Glomerular endothelial cell (primary cell): ENCODE measurements at places on chromosomes 7 and 10. TPM values are rescaled to one million over a fixed set of nuclear protein-coding genes. Genes with fewer than 3 reads are reported as not detected.

Gene ANK3
- total RNA-seq: 7.9 and 12.9 TPM in 2 replicates

Gene PHF14
- 36.2 and 48.6 TPM in 2 replicates for total RNA-seq

Gene STRIP2
- total RNA-seq: 5.8 and 7.2 TPM in 2 replicates

Gene DNAJC1
- total RNA-seq: 48.0 and 58.6 TPM in 2 replicates

Gene CLEC5A
- not detected in 2 replicates for total RNA-seq

Gene CCDC172
- not detected in 2 replicates for total RNA-seq

Gene NME8
- not detected in 2 replicates for total RNA-seq

- DNase-seq: no peak
These were observed 29.5 kb downstream of the PDSS1 start for GRCh38 chr10:26727005-26727404.

GRCh38 chr10:56116684-56117083, 244.4 kb downstream of the ZWINT start:
- no peak for DNase-seq

DNA sequence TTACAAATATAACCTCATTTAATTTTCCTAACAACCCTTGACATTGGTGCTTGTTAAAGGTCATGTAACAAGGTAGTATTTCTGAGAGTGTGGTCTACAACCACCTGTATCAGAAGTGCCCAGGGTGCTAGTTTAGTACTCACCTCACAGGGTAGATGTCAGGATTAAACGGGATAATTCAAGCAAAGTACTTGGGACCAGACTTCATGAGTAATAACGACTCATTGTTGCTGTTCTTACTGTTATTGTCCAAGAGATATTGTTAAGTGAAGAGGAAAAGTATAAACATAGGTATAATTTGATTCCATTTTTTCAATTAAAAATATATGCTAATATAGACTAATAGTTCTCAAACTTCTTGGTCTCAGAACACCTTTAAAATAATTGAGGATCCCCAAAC, 179.3 kb downstream of the WNT2 start:
- no peak for DNase-seq

- DNase-seq: no peak
These were observed 235.7 kb upstream of the TCERG1L start for GRCh38 chr10:131547129-131547799.

DNA sequence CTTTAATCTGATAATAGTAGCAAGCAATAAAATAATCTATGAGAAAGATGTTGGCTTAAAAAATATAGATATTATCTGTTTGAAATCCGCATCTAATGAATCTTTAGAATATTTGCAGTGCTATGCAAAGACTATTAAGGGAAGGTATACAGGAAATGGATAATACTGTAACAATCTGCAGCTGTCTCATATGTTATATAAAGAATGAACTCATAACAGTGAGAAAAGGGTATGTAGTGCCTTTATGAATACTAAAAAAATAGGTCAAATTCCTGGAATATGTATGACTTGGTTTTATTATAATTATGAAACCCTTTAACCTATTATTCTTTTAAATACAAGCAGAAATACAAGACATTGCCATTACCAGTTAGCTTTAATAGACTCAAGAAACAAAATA, 105.1 kb upstream of the GPR22 start:
- DNase-seq: no peak

DNA sequence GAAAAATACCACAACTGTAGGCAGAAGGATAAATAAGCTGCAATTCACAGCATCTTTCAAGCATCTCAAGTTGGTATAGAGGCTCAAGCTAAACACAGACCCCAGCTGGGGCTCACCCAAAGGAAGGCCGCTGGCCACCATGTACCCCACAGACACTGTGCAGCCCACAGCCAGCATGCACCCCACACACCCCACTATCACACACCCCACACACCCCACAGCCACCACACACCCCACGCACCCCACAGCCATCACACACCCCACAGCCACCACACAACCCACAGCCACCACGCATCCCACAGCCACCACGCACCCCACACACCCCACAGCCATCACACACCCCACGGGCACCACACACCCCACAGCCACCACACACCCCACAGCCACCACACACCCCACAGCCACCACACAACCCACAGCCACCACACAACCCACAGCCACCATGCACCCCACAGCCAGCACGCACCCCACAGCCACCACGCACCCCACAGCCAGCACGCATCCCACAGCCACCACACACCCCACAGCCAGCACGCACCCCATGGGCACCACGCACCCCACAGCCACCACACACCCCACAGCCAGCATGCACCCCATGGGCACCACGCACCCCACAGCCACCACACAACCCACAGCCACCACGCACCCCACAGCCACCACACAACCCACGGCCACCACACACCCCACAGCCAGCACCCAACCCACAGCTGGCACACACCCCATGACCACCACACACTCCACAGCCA, 214.7 kb downstream of the DNAJB6 start:
- DNase-seq: no peak

DNA sequence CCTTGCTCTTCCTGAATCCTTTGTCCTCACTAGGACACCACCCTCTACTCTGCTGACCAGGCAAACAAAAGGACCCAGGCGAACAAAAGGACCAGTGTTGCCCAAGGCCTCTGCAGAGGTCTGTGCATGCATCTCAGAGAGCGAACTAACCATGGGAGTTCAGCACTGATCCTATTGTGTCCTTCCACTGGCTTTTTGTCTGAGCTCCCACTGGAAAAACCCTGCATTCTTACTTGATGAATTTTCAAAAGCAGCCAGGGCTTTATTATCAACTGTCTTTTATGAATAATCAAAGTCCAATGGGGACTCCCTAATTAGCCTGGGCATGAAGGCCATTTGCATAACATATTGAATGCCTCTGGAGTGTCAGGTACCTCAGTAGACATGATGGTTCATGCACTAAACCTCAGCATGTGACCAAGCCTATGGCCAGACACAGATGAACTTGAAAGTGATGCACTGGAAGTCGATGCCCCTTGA, 140.6 kb downstream of the KCNMA1 start:
- no peak for DNase-seq

DNA sequence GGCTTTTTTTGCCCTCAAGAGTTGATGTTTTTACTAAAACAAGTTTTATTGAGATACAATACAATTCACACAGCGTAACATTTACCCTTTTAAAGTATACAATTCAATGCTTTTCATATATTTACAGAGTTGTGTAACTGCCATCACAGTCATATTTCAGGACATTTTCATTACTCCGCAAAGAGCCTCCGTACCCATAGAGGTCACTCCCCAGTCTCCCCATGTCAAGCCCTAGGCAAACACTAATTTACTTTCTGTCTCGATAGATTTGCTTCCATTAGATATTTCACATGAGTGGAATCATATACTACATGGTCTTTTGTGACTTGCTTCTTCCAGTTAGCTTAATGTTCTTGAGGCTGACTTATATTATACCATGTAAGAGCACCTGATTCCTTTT, 183.8 kb downstream of the PRKCQ start:
- no peak for DNase-seq

DNA sequence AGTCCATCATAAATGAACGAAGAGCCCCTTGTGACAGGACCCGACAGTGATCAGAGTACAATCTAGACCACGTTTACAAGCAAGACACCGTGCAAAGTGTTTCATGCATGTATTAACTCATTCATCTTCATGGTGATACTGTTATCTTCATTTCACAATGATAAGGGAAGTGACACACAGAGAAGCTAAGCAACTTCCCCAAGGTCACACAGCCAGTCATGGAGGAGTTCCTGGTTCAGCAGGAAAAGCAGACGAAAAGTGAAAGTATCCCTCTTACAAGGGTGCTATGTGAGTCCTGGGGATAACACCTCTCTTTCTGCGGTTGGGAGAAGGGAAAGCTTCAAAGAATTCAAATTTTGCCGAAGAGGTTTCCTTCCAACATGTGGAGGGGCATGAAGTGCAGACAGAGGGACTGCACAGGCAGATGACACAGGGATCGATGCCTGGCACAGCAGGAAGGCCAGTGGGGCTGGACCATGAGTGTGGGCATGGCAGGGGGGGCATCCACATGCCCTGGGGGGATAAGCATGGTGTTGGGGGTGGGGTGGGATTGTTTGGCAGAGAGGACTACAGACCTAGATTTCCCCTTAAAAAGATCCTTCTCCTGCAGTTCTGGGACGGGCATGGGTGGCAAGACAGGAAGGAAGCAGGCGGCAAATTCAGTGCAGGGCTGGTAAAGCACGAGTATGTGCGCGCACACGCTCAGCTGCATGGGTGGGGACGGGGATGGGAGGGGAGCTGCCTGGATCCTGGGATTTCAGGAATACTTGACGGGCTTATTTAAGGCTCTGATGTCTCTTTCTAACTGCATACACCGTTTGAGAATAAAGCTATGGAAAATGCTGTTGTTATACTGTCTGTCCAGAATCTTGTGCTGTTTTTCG, 33.5 kb upstream of the DDC start:
- DNase-seq: no peak

- DNase-seq: no peak
These were observed 38.9 kb downstream of the FAM20C start for GRCh38 chr7:231030-231857.

DNA sequence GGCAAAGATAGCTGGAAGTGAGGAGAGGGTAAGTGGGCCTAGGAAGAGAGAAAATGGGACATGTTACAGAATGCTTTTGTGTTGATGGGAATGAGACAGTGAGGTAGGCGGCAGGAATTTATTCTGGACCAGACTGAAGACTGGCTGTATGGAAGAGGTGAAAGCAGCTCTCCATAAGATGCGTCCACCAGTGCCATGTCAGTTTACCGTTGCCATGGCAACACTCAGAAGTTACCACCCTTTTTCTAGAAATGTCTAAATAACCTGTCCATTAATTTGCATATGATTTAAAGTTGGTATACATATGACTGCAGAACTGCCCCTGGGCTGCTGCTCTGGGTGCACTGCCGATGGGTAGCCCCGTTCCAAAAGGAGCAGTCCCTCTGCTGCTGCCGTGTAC, 46.7 kb downstream of the RAB18 start:
- no peak for DNase-seq

- no peak for DNase-seq
These were observed 557.6 kb upstream of the GALNT17 start for GRCh38 chr7:70574314-70574834.

- DNase-seq: no peak
These were observed 4.9 kb upstream of the ADIRF start for GRCh38 chr10:86963341-86963919.

DNA sequence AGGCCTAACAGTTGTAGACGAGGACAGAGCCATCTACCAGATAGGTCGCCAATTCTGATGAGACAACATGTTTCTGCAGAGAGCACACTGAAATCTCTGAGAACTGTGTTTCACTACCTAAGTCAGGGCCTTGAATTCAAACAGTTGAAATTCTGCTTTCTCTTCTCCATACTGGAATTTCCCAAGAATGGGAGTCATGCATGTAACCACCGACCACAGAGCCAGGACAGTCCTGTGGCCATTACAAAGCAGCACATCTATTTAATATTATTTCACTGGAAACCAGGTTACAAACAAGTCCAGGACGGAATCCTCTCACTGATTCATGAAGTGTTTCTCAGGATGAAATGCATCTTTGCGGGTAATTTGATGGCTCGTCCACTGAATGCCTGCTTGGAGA, 62.0 kb upstream of the ST8SIA6 start:
- no peak for DNase-seq

DNA sequence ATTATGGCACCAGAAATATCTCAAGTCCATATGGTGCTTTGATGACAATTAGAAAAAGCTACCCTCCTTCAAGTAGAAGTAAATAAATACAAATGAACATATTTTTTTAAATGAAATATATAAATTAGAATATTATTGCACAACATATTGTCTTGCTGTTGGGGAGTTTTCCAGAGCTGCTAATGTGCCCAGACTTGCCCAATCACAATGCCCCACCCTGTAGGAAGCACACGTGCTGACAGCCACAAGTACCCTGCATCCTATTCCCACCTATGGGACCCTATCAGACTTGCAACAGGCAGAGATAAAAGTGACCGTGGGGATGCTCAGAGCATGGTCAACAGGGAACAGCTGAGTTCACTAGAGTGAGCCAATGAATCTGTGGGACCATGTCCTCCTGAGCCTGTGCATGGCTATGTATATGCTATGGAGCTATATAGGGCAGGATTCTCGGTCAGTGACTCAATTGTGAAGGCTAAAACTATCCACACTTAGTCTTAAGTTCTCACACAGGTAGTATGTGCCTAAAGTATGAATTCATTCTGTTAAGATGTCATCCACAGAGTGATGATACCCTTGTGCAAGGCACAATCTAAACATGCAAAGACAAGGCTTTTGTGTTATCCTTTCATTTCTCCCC, 336.0 kb downstream of the HGF start:
- DNase-seq: no peak

DNA sequence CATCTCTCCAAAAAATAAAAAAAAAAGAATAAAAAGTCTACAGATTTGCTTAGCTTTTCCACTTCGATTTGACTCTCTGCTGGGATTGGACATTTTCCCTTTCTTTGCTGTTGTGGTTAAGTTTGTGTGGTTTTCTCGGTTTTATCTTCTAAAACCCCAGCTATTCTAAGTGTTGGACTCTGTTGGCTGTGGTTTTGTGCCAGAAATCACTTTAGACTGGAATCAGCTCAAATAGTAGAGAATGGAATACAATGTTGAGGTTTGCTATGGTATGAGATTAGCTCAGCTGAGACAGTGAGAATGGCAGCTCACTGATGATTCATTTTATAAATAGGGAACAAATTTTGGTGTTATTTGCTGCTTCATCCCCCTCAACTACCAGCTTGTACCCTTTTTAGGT, 116.0 kb downstream of the BUB3 start:
- DNase-seq: no peak
